ENCODE measurements at places on chromosomes 5 and 9.

DNA sequence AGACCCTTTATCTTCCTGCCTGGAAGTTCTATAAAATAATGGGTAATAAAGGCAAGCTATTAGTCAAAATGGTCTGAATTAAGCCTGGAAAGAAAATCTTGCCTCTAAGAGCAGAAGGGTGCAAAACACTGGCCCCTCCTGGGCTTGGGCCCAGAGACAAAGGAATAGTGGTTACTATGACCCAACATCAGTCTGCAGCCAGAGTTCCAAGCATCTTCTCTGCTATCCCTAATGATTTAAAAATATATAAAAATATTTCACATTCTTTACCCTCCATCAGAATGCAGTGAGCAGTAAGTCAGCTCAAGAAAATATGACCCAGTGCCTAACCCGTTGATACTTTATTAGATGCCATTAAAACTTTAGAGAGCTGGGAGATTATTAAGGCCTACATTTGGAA, 14.7 kb downstream of the TNFAIP8 start:
- no peak for DNase-seq

GRCh38 chr5:128551476-128551875, 13.4 kb upstream of the FBN2 start:
- no peak for DNase-seq

- DNase-seq, result peak; percentile 50
Observed at GRCh38 chr5:137575847-137576246, 76.7 kb upstream of the SPOCK1 start.

- no peak for DNase-seq
Observed at GRCh38 chr5:10376544-10376943, 23.0 kb downstream of the MARCHF6 start.

- no peak for DNase-seq
Observed at GRCh38 chr5:80799041-80799440, 144.3 kb upstream of the DHFR start.

- no peak for DNase-seq
Observed at GRCh38 chr5:139132515-139132914, 65.7 kb downstream of the SIL1 start.

GRCh38 chr9:107405511-107405910, 84.1 kb downstream of the KLF4 start:
- DNase-seq, result no peak

DNA sequence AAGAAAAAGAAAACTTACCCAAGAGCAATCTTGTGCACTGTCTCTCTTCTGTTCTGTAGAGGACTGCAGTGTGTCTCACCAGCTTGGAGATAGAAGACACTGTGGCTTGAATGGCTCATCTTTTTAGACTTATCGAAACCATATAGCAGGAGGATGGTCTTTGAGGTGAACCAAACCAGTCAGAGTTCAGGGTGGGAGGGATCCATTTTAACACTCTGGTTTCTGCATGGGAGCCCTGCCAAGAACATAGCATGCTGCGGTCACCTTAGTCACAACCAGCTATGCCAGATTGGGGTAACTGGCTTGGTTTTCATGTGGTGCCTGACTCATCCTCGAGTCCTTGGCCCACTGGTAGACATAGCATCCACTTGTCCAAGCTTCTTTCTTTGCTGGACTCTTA, 135.1 kb downstream of the PAPPA start:
- no peak for DNase-seq

GRCh38 chr9:93813221-93814076, 141.7 kb downstream of the BARX1 start:
- no peak for DNase-seq

GRCh38 chr5:107968998-107969397, 298.3 kb upstream of the EFNA5 start:
- no peak for DNase-seq

DNA sequence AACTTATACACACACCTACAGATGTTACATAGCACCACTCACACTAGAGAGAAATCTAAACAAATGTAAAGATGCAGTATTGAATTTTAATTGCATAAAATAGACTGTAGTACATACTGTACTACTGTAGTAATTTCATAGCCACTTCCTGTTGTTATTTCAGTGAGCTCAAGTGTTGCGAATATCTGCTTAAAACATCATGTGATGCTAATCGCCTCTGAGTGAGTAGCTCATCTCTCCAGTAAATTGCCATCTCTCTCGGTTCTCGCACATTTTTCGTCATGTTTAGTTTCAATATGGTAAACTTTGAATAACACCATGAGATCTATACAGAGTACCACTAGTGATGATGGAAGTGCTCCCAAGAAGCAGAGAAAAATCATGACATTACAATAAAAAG, 22.0 kb upstream of the ARHGEF28 start:
- DNase-seq, result peak; percentile 39

- DNase-seq, result no peak
Observed at GRCh38 chr9:113563826-113564497, 100.4 kb downstream of the RGS3 start.

GRCh38 chr9:126806336-126806735, 1.5 kb downstream of the ZBTB43 start:
- peak; percentile 9 for DNase-seq

- no peak for DNase-seq
Observed at GRCh38 chr9:76707510-76707909, 56.7 kb upstream of the PCA3 start.

DNA sequence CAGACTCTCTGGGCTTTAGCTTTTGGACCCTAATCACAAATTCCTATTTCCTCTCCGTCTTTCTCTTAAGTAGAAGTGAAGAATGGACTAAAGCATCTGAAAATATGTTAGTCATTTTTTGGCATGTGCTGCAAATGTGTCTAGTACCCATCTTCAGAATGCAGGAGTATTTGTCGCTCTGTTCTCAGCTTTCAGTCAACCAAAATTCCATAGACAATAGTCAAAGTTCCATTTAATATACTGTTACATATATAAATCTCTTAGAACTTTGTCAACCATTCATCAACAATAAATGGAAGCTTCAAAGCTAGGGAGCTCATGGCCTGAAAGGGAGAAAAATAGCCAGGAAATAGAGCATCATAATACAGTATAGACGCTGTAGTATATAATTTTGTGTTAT, 509.4 kb downstream of the BNC2 start:
- no peak for DNase-seq

GRCh38 chr9:16031486-16031885, 478.6 kb downstream of the CCDC171 start:
- no peak for DNase-seq

DNA sequence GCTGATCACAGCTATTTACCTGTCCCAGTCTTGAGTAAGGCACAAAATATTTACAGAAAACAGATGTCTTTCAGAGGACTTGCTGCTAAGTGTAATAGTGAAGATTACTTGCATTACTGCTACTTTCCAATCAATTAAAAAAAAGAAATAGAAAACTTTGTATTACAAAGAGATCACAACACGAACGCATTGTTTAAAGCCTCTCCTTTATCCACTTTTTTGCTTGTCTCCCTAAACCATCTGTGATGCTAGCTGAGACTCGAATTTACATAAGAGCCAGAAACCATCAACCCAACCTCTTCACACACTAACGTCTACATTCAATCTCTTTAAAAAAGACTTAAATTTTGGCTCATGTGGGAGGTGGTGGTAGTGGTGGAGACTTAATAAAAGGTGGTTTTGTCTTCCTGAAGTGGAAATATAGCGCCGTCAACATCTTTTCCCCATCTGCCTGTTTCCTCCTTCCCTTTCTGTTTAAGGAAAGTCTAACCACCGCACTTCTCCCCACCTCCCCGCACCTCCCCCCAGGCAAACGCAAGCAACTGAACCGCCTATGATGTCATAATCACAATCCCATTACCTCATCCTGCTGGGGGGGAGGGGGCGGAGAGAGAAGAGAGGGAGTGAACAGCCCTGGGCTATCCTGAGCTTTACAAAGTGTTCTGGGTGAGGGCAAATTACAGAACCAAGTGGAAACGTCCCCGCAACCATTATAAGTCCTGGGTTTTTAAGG, 948 bp upstream of the FAM53C start:
- DNase-seq, result peak; percentile 88

DNA sequence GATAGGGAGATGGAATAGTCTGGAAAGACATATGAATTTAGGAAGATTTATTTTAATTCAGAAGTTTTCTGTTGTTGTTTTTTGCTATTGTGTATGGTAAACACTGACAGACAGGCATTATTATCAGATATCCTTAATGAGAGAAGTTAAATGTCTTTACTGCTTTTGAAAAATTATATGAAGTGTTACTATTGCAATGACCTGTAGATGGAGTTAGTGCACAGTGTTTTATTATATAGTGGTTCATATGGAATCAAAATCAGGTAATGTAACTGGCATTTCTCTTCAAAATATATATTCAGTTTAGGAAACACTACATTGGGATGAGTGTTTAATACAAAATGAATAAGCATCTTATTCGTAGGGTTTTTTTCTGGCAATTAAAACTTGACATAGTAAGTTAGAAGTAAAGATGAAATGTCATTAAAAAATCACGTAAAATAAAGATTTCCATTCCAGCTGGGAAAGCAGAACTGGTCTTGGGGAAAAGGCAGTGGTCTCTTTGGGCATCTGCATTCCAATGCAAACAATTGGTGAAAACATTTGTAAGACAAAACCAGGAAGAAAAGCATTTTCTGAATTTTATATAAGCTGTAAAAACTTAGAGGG, 3.9 kb downstream of the GABRA1 start:
- no peak for DNase-seq

DNA sequence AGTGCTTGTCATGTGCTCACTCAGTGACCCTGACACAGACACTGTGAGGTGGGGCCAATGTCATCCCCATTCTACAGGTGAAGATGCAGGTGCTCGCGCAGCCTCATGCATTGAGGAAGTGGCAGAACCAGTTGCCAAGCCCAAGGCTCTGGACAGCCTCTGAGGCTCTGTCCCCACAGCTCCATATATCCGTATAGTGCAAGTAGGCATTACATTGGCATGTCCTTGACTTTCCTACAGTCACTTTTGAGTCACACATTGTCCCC, 58.8 kb upstream of the ANGPTL2 start:
- DNase-seq, result no peak

DNA sequence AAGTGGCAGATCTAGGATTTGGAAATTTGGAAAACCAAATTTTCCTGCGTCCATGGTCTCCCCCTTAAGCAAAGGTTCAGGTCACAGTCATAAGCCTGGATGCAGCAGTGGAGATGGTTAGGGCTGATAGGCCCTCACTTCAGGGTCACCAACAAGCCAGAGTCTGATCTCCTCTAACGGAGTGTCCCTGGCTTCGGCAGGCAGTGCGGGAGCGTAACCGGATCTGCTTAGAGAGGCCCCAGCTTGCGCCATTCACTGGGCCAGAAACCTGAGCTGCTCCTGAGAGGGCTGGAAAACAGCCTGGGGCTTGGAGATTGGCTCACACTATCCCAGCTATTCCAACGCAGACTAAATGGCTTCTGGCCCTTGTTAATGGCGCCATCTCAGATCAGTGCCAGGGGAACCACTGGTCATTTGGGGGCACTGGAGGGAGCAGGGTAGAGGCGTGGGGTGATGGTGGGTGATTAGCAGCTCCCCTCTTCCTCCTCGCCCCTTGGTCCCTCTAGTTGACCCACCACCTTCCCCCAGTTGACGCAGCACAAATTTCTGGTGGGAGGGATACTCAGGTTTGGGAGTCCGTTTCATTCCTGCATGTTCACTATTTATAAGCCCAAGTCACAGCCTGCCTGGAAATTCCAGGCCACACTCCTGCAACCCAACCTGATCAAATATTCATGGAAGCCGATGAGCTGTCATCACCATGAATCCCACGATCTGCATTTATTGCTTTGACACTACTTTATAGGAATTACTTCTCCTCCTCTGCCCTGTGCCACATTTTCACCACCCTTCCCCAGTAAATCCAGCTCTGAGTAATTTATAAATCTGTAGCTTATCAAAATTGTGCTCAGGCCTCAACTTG, 134.6 kb upstream of the CPEB4 start:
- no peak for DNase-seq

DNA sequence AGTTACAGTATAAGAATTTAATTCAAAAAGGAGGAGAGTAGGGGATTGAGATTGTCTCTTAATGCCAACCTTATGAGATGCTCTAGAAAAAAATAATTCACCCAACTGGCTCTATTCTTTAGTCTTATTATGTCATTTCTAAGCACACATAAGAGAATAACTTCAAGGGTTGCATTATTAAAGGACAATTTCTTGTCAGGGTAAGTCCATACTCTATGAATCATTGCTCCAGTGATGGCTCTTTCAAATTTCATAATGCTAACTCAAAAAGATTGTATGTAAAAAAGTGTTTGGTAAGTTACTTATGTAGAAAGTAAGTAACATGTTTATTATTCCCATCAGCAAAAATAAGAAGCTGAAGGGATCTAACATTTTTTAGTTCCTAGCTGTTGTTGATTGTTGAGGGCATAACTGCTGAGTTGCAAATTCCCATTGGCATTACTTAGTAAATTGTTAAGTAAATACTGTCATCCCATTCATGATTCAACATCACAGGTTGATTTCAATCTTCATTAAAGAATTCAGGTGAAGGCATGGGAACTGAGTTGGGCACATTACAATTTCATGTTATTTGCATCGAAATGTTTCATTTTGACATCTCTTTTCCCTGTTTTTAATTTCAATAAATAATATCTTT, 28.6 kb downstream of the ALDH1A1 start:
- DNase-seq, result no peak

- DNase-seq, result no peak
Observed at GRCh38 chr9:135136991-135137832, 49.7 kb downstream of the OLFM1 start.

- DNase-seq, result no peak
Observed at GRCh38 chr5:153905219-153905618, 133.5 kb downstream of the FAM114A2 start.

- no peak for DNase-seq
Observed at GRCh38 chr5:142078221-142078620, 30.4 kb upstream of the NDFIP1 start.

DNA sequence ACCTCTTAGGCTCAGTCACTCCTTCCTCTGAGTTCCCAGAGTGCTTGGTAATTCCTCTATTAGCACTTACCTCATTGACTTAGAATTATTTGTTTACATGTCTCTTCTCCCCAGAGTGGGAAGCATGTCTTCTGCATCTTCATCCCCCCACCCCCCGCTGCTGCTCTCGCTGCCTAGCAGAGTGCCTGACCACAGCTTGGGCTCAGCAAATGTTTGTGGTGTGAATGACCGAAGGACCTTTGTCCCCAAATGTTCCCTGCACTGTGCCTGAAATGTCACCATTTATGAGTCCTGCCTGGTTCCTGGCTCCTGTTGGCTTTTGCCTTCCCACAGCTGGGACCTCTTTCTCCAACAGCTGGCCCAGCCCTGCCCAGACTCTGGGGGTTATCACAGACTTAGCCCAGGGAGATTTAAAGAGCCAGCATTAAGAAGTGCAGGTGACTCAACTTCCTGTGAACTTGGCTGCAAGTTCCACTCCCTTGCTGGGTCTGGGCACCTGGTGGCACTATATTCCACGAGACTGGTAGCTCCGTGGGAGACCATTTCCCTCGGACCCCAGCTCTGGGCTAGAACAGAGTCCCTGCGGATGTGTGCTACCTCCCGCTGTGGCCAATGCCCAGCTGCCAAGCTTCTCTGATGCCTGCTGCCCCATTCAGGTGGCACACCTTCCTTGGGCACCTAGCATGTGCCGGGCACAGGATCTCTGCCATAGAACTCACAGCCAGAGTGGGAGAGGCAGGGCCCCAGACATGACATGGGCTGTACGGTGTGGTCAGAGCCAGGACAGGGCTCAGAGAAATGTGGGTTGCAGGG, 1.8 kb upstream of the HMCN2 start:
- no peak for DNase-seq

Measured in inflammatory macrophage (primary cell).